Activated CD8-positive, alpha-beta T cell treated with anti-CD3 and anti-CD28 coated beads, Interleukin-2, amount 10 ng/mL, durations not matched to agents 7 days and 5 days (primary cell): ENCODE measurements at places on chromosomes 2 and 18.

DNA sequence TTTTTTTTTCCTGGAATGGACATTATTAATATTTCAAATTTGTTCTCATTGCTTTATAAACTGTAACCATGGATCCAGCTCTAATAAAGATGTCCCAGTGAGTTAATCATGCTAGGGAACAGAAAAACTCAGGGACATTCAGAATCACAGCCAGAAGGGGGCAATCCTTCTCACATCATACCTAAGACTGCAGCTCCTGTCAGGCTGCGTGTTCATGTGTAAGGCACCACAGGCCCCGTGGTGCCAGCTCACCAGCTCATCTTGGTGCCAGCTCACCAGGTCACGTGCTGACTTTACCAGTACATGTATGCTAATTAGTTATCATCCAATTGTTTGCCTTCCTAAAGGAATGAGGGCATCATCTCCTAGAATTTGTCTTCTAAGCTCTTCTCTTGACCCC is 84.7 kb upstream of the NEDD4L start:
- H3K36me3 ChIP-seq, result no peaks in the 10 kb centered on the region
- no peak for DNase-seq
- no peak overlapping the region for H3K4me3 ChIP-seq
- peaks cover 4% of the 10 kb centered on the region for H3K4me1 ChIP-seq

- no peak overlapping the region for H3K27ac ChIP-seq
- H3K4me3 ChIP-seq, result no peak overlapping the region
- peaks cover 27% of the 10 kb centered on the region for H3K27me3 ChIP-seq
- H3K4me1 ChIP-seq, result no peaks in the 10 kb centered on the region
- no peak for DNase-seq
- no peaks in the 10 kb centered on the region for H3K36me3 ChIP-seq
Measured at GRCh38 chr2:98377544-98377943, 31.3 kb downstream of the CNGA3 start.

GRCh38 chr2:37786191-37786698 is 114.8 kb upstream of the CDC42EP3 start:
- H3K4me1 ChIP-seq, result no peaks in the 10 kb centered on the region
- DNase-seq, result no peak
- no peaks in the 10 kb centered on the region for H3K27me3 ChIP-seq
- no peak overlapping the region for H3K27ac ChIP-seq
- no peak overlapping the region for H3K4me3 ChIP-seq
- peaks cover 15% of the 10 kb centered on the region for H3K36me3 ChIP-seq

GRCh38 chr18:77996737-77997136 is 747.1 kb downstream of the GALR1 start:
- H3K27me3 ChIP-seq, result no peaks in the 10 kb centered on the region
- DNase-seq, result no peak
- H3K27ac ChIP-seq, result no peak overlapping the region
- H3K4me1 ChIP-seq, result no peaks in the 10 kb centered on the region

GRCh38 chr2:133462811-133463210 is 105.5 kb downstream of the NCKAP5 start:
- no peak overlapping the region for H3K4me3 ChIP-seq
- DNase-seq, result no peak
- H3K27ac ChIP-seq, result no peak overlapping the region
- no peaks in the 10 kb centered on the region for H3K4me1 ChIP-seq

DNA sequence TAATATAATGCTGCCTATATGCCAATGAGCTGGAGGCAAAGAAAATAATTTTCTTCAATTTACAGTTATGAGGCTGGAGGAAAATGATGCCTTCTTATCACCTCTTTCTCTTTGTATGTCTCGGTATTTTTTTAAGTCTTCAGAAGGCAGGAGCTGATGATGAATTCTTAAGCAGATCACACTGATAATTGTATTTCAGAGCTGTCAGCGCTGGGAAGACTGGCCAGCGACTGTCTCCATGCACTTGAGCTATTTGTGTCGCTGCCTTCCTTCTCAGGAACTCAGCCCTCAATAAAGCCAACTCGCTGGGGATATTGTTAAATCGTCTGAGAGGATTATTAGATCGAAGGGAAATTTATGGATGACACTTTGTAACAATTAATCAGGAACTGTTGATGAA is 40.3 kb downstream of the PTGR3 start:
- no peak overlapping the region for H3K4me3 ChIP-seq
- no peaks in the 10 kb centered on the region for H3K36me3 ChIP-seq
- no peak for DNase-seq
- peaks cover 3% of the 10 kb centered on the region for H3K4me1 ChIP-seq
- no peaks in the 10 kb centered on the region for H3K27me3 ChIP-seq
- H3K27ac ChIP-seq, result no peak overlapping the region

- no peaks in the 10 kb centered on the region for H3K36me3 ChIP-seq
- H3K4me1 ChIP-seq, result no peaks in the 10 kb centered on the region
- DNase-seq, result no peak
- H3K27me3 ChIP-seq, result no peaks in the 10 kb centered on the region
- no peak overlapping the region for H3K4me3 ChIP-seq
Measured at GRCh38 chr2:207296265-207296948, 130.7 kb upstream of the KLF7 start.

DNA sequence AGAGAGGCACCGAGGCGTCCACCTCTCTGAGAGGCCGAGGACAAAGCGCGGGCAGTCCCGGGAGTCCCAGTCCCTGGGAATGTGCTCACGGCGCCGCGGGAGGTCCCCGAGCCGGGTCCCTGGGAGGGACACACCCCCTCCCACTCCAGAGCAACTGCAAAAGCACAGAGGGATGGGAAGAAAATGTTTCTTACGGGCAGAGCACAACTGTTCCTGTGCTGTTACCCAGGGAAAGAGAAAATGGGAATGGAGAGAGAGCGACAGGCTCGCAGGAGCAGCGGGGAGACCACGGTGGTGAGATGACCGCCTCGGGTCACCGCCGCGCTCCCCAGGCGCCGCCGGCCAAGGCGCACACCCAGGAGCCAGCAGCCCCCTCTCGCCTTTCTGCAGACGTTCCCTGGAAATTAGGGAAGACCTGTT is 1.2 kb upstream of the BCL11A start:
- H3K36me3 ChIP-seq, result no peaks in the 10 kb centered on the region
- DNase-seq, result no peak
- peaks cover 64% of the 10 kb centered on the region for H3K27me3 ChIP-seq
- peak overlapping the region; percentile 72 for H3K4me3 ChIP-seq

GRCh38 chr2:207341112-207341750 is 175.5 kb upstream of the KLF7 start:
- H3K4me1 ChIP-seq, result peaks cover 13% of the 10 kb centered on the region
- H3K36me3 ChIP-seq, result no peaks in the 10 kb centered on the region
- DNase-seq, result no peak
- H3K27ac ChIP-seq, result no peak overlapping the region

DNA sequence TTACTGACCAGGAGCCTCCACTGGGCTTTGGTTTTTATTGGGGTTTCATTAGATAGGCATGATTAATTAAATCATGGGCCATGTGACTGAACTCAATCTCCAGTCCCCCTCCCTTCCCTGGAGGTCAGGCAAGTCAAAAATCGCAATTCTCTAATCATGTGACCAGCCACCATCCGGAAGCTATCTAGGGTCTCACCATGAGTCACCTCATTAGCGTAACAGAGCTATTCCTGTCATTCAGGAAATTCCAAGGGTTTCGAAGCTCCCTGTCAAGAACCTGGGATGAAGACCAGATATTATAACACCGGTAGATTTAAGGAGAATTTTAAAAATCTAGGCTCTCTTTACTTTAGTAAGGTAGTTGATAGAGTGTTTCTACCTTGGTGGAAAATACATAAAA is 180.3 kb upstream of the TCF4 start:
- DNase-seq, result no peak
- no peaks in the 10 kb centered on the region for H3K27me3 ChIP-seq
- no peak overlapping the region for H3K4me3 ChIP-seq
- no peaks in the 10 kb centered on the region for H3K4me1 ChIP-seq
- no peak overlapping the region for H3K27ac ChIP-seq

DNA sequence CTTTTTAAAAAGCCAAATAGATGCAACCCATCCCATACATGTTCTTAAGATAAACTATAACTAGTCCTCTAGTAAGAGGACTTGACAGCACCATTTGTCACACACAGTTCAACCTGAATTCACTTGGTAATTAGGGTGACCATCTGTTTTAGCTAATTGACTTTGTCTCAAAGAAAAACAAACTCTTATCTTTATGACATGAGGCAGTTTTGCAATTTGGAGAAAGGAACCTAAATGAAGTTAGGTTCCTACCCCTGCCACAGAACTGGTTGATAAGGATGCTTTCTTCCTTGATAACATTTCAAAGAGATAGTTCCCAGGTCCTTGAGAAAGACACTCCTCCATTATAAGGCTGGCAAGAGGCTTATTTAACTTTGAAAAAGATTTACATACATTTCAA is 57.4 kb upstream of the LRRTM1 start:
- H3K27me3 ChIP-seq, result no peaks in the 10 kb centered on the region
- no peak overlapping the region for H3K27ac ChIP-seq
- no peaks in the 10 kb centered on the region for H3K36me3 ChIP-seq

- no peak for DNase-seq
- H3K27me3 ChIP-seq, result peaks cover 2% of the 10 kb centered on the region
- H3K27ac ChIP-seq, result no peak overlapping the region
- H3K4me1 ChIP-seq, result no peaks in the 10 kb centered on the region
- no peaks in the 10 kb centered on the region for H3K36me3 ChIP-seq
Measured at GRCh38 chr2:232615339-232615738, 18.1 kb upstream of the EFHD1 start.

DNA sequence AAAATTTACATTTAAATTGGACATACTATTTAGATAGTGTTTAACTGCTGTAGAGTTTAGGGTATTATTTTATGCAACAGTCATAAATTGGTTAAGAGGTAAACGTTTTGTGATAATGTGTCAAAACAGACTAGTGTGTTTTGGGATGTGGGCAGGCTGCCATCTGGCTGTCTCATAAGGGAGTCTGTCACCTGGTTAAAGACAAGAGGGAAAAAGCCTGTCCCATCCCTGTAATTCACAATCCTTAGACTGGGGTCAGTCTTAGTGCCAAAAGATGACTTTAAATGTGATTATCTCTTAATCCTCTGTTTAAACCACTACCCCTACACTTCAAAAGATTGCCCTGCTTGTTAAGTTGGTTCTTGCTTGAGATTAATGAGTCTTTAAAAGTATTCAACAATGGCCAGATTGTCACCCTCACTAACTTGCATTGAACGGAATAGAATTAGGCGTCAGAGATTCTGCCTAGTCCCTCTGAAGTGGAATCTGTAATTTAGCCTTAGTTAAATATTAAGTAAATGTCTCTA is 59.2 kb downstream of the SGPP2 start:
- peaks cover 8% of the 10 kb centered on the region for H3K27me3 ChIP-seq
- DNase-seq, result no peak
- no peaks in the 10 kb centered on the region for H3K36me3 ChIP-seq

DNA sequence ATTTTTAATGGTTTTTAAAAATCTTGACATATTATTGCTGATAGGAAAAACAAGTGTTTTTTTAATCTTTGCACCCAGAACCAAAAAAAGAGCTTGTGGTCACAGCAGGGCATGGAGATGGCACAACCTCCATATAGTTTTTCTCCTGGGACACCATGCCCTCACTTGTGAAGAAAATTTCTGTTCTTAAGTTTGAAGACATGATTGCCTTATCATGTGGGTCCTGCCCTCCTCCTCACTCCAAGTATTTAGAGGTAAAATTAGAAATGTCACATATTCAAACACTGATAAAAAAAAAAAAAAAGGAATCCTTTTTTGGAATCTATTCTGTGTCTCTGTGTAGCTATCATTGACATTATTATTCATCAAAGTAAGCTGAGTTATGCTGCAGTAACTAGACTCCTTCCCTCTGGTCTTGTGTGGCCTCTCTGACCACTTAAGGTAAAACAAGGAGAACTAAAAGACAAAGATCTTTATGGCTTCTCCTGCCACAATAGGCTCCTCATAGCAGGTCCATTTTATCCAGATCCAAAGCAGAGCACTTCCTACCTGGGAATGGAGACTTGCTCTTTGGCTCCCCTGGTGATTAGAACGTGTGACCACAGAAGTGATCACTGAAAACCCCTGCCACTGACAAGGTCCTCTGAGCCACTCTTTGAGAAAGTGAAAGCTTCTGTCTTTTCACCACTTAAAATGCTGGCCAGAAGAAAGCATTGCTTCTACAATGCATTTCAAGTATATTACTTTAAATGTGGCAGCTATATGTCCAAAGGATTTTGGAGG is 19.8 kb downstream of the ADD2 start:
- no peak for DNase-seq
- no peak overlapping the region for H3K27ac ChIP-seq
- no peak overlapping the region for H3K4me3 ChIP-seq
- no peaks in the 10 kb centered on the region for H3K4me1 ChIP-seq
- H3K27me3 ChIP-seq, result peaks cover 2% of the 10 kb centered on the region

DNA sequence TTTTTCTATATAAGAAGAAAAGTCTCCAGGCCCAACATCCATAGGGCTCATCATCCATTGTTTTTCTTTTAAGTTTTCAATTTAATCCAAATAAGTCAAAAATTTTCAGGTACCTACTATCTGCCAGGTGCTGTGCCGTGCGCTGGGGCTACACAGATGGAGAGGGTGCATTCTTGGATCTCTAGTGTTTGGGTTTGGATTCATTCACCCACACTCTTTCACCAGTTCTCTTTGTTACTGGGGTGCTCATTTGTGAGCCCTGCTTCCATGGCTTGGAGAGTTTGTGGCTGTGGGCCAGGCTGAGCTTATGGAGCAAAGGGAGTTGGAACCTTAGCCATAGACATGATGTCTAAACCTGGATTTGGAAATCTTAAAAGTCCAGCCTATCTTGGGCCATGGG is 51.0 kb downstream of the CDK15 start:
- no peak overlapping the region for H3K4me3 ChIP-seq
- DNase-seq, result no peak
- H3K4me1 ChIP-seq, result peaks cover 11% of the 10 kb centered on the region
- H3K27me3 ChIP-seq, result peaks cover 39% of the 10 kb centered on the region
- H3K27ac ChIP-seq, result no peak overlapping the region
- no peaks in the 10 kb centered on the region for H3K36me3 ChIP-seq

DNA sequence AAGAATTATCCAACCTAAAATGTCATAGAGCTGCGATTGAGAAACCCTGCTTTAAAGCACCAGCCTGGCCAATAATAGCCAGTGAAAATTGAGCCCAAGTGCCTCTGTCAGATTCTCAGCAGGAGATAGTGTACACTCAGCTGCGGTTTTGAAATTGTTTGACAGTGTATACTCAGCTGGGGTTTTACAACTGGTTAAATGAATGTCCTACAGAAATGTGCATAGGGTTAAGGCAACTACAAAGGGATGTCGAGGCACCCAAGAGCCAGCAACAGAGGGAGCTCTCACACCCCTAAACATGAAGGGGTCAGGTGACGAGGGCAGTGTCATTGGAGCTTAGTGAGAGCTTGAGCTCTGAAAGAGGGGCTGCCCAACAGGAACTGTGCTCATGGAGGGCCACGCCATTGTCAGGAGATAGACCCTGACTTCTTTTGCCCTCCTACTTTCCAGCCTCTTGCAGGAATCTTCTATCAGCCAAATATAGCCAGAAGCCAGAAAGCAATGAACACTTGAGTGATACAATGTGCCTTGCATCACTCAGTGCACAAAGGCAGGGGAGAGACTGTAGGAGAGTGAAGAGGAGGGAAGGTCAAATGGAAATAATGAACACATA is 15.1 kb downstream of the ACTG2 start:
- H3K27ac ChIP-seq, result peak overlapping the region; percentile 45
- no peak overlapping the region for H3K4me3 ChIP-seq
- H3K27me3 ChIP-seq, result no peaks in the 10 kb centered on the region
- no peaks in the 10 kb centered on the region for H3K36me3 ChIP-seq
- peaks cover 8% of the 10 kb centered on the region for H3K4me1 ChIP-seq
- peak; percentile 73 for DNase-seq

- H3K4me3 ChIP-seq, result no peak overlapping the region
- H3K27me3 ChIP-seq, result no peaks in the 10 kb centered on the region
- H3K36me3 ChIP-seq, result no peaks in the 10 kb centered on the region
- DNase-seq, result no peak
- H3K4me1 ChIP-seq, result no peaks in the 10 kb centered on the region
Measured at GRCh38 chr18:69380324-69380723, 20.4 kb upstream of the DOK6 start.
